ENCODE measurements at places on chromosomes 11 and 22.

DNA sequence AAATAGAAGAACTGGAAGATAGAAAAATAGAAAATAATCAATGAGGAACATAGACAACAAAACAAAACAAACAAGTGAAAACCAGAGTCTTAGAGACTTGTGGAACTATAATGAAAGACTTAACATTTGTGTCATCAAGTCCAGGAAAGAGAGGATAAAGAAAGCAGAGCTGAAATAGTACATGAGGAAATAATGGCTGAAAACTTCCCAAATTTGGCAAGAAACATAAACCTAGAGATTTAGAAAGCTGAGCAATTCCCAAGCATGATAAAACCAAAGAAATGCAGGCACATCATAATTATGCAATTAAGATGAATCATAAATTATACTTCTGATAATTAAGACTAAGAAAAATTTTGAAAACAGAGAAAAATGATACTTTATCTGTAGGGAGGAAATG, 614.5 kb downstream of the ETS1 start:
- no peak for DNase-seq

DNA sequence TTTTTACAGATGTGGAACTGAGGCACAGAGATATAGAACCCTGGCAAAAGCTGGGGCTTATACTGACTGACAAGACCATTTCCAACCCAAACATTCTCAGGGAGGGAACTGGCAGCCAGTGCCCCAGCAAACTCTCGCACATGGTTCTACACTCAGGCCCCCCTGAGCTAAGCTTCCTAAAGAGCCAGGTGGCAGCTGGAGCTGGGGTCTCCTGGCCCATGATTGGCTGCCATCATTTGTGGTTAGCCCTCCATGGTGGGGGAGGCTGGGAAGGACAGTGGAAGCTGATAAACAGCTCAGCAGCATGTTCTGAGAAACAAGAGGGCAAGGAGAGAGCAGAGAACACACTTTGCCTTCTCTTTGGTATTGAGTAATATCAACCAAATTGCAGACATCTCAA, at the start of gene RAG1:
Gene RAG1, plus strand, starts transcription at position 314 of the 400 bp plus-strand sequence. CDS start 5,298 bp downstream, outside the sequence.
- no peak for DNase-seq

GRCh38 chr11:9701799-9702198, 37.9 kb downstream of the SWAP70 start:
- no peak for DNase-seq

- DNase-seq = no peak
Measured at GRCh38 chr22:29186302-29186701, 19.4 kb upstream of the EMID1 start.

DNA sequence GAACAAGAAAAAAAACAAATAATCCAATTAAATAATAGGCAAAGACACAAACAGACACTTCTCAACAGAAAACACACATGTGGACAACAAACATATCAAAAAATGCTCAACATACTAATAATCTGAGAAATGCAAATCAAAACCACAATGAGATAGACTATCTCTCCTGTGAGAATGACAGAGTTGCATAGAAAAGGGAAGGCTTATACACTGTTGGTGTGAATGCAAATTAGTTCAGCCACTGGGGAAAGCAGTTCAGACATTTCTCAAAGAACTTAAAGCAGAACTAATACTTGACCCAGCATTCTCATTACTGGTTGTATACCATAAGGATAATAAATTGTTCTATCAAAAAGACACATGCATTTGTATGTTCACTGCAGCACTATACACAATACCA, 637.8 kb upstream of the LUZP2 start:
- no peak for DNase-seq

DNA sequence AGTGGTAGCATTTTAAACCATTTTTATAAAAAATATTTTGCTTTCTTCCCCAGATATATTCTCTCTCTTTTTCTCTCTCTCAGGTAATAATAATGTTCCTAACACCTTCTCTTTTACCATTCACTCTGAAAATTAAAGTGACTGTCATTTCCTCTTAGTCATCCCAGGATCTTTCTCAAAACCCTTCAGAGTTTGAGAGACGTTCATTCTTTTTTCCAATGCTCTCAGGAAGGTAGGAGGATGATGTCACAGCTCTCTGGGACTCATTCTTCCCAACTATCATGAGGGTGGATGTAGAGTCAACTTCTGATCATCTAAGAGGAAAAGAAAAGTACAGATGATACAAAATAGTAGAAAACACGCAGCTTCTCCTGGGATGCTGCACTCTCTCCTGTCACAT, 60.2 kb upstream of the CRTAM start:
- no peak for DNase-seq

DNA sequence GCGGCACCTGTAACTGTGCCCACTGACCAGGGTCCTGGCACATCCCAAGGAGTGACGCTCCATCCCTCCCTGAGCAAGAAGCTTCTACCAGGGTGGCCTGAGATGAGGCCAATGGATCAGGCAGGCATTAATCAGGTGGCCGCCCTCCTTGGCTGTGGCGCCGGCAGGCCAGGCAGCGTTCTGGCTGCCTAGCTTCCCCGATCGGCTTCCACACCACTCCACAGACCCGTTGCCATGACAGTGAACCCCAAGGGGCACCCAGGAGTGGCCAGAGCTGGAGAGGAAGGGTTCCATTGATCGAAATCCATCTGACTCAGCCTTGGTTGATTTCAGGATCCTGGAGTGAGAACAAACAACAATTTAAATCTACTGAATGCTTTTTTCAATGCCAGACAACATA, 20.5 kb downstream of the LRRC55 start:
- DNase-seq = no peak

DNA sequence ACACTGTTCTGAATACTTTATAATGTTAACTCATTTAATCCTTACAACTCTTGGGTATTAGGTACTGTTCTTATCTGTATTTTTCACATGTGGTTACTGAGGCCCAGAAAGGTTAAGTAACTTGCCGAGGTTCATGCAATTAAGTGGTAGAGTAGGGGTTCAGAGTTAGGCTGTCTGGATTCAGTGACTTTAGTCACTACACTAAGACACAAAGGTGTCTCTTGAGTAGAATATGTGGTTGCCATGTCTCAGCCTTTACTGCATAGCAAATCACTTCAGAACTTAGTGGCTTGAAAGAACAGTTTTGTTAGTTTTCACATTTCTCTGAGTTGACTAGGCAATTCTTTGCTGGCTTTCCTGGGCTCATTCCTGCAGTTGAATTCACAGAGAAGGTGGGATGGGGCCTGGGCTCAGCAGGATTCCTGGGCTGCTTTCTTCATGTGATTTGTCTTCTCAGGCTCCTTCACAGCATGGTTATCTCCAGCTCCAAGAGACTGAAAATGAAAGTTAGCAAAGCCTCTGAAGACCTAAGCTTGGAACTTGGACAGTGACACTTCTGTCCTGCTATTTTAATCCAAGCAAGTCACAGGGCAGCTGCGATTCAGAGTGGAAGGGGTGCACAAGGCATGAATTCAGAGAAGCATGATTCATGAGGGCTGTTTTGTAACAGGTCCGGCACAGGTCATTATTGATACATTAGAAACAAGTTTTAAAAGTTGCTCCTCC, 68.3 kb downstream of the SPECC1L start:
- DNase-seq = no peak

DNA sequence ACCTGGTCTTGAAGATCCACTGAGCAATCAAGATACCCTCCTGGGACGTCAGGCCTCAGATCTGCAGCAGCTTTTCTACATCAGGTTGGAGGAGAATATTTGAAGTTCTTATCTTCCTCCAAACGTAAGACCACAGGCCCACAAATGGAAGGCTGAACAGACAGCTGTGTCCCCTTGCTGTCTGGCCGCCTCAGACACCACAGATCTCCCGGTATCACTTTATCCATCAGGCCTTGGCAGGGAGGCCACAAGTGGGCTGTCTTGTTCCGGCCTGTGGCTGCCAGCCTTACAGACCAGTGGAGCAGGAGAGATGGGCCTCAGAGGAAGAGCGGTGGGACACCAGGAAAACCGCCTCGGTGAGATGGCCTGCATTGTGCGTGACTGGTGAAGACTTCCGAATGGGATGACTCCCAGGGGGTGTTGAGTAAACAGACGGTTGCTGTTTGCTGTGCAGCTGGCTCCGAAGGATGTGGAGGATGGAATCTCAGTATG, 15.9 kb downstream of the UBASH3B start:
- no peak for DNase-seq

GRCh38 chr11:11252403-11252802, 100.6 kb downstream of the CSNK2A3 start:
- DNase-seq = no peak

- no peak for DNase-seq
Measured at GRCh38 chr11:2306452-2306823, 4.6 kb downstream of the TSPAN32 start.

DNA sequence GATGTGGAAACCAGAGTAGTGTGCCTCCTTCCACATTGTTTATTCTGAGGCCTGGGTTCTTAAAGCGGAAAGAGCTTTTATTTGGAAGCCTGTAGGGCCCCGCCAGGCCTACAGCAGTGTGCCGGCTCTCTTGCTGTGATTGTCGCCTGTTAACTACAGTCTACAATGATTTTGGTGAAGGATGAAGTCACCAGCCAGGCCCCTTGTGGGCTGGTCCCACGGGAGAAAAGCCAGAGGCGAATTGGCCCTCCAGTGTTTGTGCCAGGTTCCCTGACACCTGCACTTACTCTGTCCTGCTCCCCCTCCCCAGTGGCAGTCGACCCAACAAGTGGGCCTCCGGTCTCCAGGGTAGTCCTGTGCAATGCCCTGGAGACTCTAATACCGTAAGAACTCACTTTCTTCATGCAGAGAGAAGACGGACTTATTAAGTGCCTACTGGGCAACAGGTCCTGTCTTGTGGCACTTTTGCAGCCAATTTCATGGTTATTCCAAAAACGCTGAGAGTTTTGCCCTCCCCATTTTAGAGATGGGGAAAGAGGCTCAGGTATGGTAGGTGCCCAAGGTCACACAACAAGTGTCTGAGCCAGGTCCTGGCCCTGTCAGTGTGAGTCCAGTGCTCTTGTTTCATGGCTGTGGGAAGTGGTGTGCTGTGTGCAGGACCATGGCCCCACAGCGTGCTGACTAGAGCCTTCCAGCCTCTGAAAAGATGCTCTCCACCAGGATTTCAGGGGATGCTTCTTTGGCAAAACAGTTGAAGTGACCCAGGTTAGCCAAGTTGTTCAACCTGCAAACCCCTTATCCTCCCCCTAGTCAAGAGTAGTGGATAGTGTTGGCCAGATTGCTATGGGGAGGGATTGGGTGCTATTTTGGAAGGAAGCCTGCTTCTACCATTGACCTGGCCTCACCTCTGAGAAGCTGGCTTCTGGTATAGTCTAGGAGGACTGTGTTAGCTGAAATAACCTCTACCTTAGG, 1.4 kb downstream of the MICAL2 start:
- no peak for DNase-seq
